ENCODE measurements at places on chromosomes 5 and 9. TPM values are rescaled to one million over a fixed set of nuclear protein-coding genes. Genes with fewer than 3 reads are reported as not detected.

DNA sequence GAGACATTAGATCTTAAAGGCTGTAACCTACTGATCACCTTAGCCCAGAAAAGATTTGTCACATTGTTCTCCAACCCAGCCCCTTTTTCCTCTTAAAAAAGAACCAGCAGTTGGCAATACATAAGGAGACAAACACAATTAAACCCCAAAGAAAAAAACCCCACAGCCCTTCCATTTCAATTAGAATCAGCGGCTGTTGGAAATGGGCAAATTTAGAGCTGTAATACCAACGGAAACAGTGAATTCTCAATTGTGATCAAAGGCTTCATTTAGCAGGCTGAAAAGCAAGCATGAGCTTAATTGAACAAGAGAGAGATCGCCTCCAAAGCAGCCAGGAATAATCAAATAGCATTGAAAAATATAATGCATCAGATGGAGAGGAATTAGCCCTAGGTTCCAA, 153.6 kb downstream of the FAM114A2 start:
- DNase-seq = no peak

DNA sequence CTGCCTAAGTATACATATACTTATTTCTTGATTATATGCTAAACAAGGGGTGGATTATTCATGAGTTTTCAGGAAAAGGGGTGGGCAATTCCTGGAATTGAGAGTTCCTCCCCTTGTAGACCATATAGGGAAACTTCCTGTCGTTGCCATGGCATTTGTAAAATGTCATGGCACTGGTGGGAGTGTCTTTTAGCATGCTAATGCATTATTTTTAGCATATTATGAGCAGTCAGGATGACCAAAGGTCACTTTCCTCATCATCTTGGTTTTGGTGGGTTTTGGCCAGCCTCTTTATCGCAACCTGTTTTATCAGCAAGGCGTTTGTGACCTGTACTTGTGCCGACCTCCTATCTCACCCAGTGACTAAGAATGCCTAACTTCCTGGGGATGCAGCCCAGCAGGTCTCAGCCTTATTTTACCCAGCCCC, 80.9 kb downstream of the ALDH7A1 start:
- DNase-seq = no peak

DNA sequence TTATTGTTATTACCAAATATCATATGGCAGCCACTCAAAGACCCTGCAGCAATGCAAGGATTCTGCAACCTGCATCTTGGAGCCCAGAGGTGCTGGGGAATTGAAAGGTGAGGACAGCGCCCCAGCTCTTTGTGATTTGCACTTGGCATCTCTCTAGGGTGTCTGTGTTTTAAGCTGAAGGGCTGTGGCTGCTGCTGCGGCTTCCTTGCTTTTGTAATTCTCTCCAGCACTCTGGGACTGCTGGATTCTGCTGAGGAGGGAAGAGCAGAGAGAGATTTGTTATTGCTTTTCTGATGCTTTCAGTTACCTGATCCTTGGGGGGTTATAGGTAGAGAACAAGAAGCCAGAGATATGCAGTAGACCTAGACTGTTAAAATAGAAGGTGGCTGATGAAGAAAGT, 562.4 kb downstream of the EBF1 start:
- no peak for DNase-seq

DNA sequence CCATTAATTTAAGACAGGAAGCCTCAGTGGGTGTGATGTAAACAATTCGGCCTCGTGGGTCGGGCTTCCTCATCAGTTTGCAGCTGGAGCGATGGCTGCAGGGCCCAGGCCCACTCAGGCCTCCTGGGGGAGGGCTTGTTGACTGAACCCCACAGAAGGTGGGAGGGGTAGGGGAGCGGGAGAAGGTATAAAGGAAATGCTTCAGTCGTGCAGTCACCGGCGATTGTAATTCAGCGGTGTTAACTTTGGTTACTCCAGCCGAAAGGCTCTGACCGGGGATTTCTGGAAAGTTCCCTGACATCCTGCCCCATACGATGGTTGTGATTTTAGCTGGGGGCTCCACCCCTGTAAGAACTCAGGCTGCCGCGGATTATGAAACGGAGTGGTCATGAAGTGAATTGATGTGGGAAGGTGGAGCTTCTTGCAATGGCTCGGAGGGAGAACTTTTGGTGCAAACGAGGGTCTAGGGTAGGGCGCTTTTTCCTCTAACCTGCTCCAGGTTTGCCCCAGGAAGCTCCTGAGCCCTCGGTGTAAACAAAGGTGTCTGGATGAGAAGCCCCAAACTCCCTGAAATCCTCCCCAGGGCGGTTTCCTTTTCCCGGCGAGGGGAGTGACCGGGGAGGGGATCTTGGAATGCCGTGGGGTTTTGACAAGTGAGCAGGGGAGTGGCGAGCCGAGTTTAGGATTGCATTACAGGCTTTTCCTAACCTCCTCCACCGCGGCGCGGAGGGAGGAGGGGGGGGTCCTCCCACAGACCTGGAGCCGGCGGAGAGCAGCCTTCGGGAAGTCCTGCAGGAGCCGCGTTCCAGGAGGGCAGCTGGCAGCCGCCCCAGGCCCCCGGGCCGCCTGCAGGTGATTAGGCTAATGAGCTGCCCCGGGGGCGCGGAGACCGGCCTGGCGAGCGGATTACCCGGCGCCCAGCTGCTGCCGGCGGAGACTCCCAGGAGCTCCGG, 215.5 kb downstream of the PDZD2 start:
- DNase-seq = peak; percentile 40

DNA sequence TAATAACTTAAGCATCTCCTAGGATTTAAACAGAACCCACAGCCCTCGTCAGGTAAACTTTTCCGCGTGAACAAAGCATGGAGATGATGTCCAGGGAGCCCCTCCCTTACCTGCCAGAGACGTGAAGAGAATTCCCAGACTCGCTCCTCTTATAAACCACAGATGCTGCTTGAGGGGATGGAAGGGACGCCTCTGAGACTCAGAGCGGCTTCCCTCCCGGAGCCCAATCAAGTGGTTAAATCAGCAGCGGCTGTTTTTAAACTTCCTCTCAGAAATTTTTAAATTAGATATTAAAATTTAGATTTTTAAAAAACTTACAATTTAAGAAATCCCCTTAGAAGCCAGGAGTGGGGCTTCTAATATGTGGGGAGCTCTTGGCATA, 71.8 kb downstream of the RAPGEF1 start:
- DNase-seq = no peak

PCDHA1 gene
- total RNA-seq = not detected

CTNND2 gene
- 0.93 TPM for total RNA-seq

CNTFR gene
- total RNA-seq = 81.5 TPM

All from omental fat pad (tissue), 4 donors.